Stimulated activated CD4-positive, alpha-beta T cell treated with anti-CD3 and anti-CD28 coated beads, TNF-alpha, amount 100 ng/mL, for 24 hours (primary cell): ENCODE measurements at places on chromosomes 7 and 10.
A peak's percentile ranks its signal among the peaks of the same experiment; 100 is the strongest.

- no peak for DNase-seq
Observed at GRCh38 chr10:130137090-130137448, 878 bp downstream of the GLRX3 start.

GRCh38 chr7:121697731-121698316 lies 175.1 kb upstream of the PTPRZ1 start:
- no peak for DNase-seq

- no peak for DNase-seq
Observed at GRCh38 chr10:1346201-1346600, 290.0 kb downstream of the WDR37 start.

- DNase-seq = peak; percentile 5
Observed at GRCh38 chr7:74452748-74453321, 871 bp upstream of the GTF2IRD1 start.

DNA sequence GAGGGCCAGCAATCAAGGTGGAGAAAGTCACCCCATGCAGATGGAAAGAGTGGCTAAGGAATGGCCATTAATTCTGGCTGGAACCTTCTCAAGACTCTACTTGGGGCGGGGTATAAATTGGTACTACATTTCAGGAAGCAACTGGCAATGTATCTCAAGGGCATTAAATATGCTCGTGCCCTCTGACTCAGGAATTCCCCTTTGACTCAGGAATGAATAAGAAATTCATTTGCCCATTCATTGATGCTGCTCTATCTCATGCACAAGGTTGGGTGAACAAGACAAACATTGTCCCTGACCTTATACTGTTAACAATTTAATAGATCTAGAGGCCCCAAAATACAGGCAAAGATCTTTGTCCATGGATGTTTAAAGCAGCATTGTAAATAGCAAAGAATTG lies 188.1 kb downstream of the MYOF start:
- DNase-seq = no peak

DNA sequence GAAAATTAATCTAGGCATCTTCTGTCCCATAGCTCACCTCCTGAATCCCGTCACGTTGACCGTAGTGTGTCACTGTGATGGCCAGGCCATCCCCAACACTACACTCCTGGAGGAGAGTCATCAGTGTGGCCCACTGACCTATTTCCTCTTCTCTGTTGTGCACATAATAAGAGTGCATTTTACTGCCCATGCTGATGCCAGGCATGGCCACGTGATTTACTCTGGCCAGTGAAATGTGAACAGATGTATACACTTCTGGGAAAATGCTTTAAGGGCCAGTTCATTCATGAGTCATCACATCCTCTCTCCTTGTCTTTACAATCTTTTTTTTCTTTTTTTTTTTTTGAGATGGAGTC lies 101.9 kb upstream of the PIP4K2A start:
- no peak for DNase-seq

GRCh38 chr7:18126281-18126680 lies 98.6 kb upstream of the PRPS1L1 start:
- DNase-seq = no peak

- no peak for DNase-seq
Observed at GRCh38 chr7:91247500-91247899, 16.7 kb upstream of the FZD1 start.

DNA sequence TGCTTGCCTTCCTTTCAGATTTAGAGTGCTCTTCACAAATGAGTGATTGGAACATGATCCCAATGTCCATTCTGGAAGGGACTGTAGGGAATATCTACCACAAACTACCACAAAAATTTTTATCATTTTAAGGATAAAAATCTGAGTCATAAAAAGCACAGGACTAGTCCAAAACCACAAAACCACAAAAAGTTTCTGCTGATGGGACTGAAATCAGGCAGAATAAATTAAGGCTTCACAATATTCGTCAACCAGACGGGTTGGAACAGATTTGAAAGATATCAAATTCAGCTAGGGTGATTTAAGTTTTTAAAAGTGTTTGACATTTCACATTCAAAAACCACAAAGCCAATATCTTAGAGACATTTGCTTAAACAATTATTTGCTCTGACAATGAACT lies 100.1 kb upstream of the PTN start:
- no peak for DNase-seq

DNA sequence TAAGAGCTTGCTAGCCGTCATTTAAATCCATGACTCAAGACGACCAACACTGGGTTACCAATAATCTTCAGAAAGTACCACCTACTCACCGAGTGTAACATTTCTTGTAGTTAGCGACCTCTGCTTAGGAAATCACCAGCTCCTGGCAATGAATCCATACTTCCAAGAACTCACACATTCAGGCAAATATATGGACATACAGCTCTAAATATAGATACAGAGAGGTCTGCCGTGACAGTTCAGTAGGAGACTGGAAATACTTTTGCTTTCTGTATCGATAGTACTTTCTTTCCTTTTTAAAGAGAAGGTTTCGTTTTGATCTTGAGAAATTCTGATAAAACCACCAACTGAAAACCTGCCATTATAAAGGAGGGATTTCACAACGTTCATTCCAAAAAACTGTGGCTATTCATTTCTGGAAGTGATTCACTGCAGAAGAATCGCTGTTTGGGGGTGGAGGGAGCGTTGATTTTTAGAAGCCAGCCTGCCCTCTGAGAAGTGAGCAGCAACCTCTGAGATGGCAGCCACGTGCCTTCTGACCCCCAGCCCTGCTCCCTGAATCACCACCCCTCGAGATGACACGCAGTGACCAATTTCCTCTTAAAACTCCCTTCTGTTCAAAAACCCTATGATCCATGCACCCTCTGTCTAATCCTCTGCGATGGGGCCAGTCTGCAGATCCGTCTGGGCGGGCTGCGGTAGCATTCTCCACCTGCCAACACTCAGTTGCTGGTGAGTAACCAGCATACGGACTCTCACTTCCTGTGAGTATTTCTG lies 179.0 kb upstream of the KLF14 start:
- DNase-seq = peak; percentile 76
